ENCODE measurements at places on chromosomes 1 and 21.

GRCh38 chr1:12168451-12169160 is 1.8 kb downstream of the TNFRSF1B start:
- DNase-seq = peak; percentile 30

DNA sequence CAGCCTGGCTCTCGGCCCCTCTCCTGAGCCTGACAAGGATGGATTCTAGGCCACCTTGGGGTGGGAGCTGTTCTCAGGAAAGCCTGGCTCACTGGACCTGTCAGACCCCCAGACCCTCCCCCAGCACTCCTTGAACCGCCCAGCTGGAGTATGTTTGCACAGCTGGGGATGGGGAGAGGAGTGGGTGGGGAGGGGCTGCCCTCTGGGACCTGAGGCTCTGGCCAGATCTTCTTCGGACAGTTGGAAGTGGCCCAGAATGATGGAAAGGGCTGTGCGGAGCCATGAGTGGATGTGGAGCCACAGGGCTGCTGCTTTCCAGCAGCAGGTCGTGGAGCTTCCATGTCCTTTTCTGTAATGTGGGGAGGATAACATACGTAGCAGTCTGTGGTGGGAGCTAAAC is 43.0 kb upstream of the TRABD2B start:
- no peak for DNase-seq

DNA sequence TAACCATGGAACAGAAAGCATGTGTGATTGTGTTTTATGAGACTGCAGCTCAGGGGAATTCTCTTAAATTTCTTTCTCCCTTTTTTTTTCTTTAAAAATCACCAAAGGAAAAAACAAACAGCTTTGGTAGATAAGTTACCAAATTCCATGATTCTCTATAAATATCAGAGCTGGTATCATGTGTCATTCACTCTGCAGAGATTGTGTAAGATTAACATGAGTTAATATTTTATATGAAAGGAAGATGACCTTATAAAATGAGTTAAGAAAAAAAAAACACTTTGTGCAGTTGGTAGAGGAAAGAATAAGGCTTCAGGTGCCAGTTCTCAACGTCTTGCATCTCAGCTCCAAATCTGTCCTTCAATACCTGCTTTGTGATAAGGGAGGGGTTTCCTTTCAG is 238.2 kb upstream of the MAP1LC3C start:
- no peak for DNase-seq

- no peak for DNase-seq
These were observed 12.9 kb downstream of the EPHX1 start for GRCh38 chr1:225822655-225823403.

GRCh38 chr1:106603616-106604015 is 452.9 kb upstream of the PRMT6 start:
- no peak for DNase-seq
